ENCODE measurements at places on chromosomes 3 and 15.

GRCh38 chr15:66483131-66483566 is 14.4 kb downstream of the SNAPC5 start:
- DNase-seq = peak; percentile 74

- no peak for DNase-seq
Measured at GRCh38 chr15:89632563-89633430, 22.5 kb downstream of the KIF7 start.

- no peak for DNase-seq
Measured at GRCh38 chr3:9156604-9157003, 92.8 kb downstream of the SRGAP3 start.

- peak; percentile 97 for DNase-seq
Measured at GRCh38 chr3:124860599-124860998, 26.6 kb downstream of the ITGB5 start.

GRCh38 chr15:86892774-86893449 is 813.2 kb downstream of the AGBL1 start:
- peak; percentile 64 for DNase-seq

DNA sequence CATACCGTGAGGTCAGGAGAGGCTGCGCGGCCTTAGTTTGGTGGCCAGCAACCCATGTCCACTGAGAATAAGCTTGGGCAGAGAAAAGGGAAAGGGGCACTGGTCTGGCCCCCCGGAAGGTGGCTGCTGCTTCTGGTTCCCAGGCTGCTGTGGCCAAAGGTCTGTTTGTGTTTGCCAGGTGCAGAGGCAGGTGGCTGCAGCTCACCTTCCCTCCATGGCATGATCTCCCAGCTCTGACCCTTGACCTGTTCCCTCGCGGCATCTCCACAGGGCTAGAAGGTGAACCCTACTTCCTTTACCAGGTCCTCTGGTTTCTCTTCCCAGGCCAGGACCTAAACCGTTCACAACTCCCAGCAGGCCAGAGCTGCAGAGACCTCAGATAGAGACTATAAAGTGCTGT is 13.8 kb downstream of the VPS18 start:
- DNase-seq = no peak

GRCh38 chr3:106345353-106346027 is 476.7 kb upstream of the CBLB start:
- DNase-seq = peak; percentile 99

DNA sequence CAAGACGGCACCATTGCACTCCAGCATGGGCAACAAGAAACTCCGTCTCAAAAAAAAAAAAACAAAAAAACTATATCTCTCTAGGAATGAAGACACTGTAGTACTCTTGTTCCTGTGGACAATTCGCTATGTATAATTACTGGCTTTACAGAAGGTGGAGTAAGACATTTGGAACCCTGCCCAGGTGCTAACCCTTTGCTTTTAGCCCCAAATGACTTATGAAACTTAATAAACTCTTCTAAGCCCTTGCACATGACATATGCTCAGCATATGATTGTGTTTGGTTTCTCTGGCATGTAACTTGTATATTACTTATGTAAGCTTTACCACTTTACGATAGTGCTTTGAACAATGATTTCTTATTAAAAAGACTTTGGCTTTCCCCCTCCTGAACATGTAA is 27.3 kb upstream of the PRTG start:
- DNase-seq = peak; percentile 46

DNA sequence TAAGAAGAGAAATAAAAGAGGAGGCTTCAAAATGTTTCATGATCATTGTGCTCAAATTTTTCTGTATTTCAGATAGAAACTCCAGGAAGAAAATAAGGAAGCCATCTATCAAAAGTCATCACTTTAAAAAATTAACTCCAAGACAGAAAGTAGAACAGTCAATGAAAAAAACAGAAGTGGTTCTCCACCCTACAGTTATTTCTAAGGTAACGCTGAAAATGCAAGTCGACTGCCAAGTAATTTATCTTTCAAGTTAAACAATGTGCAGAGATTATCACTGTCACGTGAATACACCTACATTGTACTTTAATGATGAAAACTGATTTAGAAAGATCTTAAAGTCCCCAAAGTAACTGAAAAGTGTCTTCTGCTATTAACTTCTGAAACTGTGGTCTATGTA is 78.5 kb upstream of the SNRPA1 start:
- no peak for DNase-seq

DNA sequence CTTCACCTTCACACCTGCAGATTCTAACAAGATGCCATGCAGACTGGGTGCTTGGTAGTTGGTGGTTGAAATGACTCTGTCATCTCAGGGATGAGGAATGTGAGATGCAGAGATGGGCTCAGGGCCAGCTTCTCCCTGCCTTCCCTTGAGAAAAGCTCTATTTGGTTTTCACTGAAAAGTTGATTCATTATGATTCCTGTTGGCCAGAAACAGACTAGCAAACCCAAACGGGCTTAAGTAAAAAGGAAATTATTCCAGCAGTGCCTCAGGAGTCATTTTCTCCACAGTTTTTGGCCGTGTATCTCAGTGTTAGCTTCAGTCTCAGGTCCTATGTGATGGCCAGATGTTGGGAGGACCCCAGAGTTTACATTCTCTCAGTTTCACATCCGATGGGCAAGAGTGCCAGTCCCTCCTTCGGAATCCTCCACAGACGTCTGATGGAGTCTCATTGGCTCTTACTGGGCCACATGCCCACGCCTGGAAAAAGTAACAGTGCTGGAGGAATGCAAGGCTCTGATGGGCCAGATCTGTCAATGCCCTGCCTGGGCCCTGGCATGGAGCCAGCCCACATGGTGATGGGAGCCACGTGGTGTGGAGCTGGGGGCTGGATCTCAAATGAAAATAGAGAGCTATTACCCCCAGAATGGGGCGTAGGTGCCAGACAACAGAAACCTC is 22.3 kb upstream of the SACM1L start:
- DNase-seq = peak; percentile 69

GRCh38 chr3:55160241-55160983 is 232.6 kb upstream of the LRTM1 start:
- DNase-seq = peak; percentile 100

DNA sequence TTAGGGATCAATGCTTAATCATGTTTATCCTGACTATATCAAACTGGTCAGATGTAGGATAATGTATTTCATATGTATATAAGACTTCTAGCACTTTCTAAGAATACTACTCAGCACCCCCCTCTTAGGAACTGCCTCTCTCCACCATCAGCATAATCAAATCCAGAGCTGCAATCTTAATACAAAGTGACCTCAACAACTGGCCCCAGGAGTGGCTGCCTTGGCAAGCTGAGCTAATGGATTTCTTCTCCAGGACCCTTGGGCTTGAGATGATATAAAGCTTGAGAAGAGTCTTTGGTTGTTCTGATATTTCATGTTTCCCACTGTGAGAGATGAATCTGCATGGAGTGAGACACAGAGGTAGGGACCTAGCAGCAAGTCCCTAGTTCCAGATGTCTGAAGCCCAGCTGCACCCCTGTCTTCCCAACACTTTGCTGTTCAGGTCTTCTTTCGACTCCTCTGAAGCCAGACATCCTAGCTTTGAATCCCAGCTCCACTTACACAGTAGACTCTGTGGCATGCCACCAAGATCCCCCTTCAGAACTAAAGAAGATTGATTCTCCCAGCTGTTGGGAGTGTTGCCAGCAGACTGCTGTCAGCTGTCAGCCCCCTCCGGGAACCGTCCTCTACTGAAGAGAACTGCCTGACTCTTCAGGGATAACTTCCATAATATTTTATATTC is 309.3 kb upstream of the UBE2E2 start:
- DNase-seq = no peak

- DNase-seq = no peak
Measured at GRCh38 chr3:8984526-8984925, 21.3 kb upstream of the RAD18 start.

Measured in fibroblast of skin of abdomen (primary cell).